CD4-positive, alpha-beta T cell (primary cell): ENCODE measurements at places on chromosomes 2 and 18.

- no peak for DNase-seq
These were observed 176.8 kb upstream of the CELF4 start for GRCh38 chr18:37742436-37742835.

GRCh38 chr18:74139888-74140287 is 7.7 kb downstream of the FBXO15 start:
- no peak for DNase-seq

- no peak for DNase-seq
These were observed 29.7 kb downstream of the MAP3K2 start for GRCh38 chr2:127358044-127358443.

DNA sequence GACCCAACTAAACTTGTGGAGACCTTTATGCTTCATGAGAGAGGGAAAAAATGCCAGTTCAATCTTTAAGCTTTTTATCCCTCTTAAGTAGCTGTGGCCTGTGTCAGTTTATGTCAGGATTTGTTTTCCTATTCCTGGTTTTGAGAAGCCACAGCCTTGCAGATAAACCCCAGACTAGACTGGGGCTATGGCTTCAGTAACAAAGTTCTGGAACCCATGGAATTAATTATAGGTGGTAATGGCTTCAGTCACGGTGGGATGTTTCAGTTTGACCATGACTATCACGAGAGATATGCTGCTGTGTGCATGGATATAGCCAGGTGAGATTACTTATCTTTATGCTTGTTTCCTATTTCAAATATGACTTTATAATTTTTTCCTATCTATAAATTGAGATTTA is 134.8 kb downstream of the RAPGEF4 start:
- no peak for DNase-seq

- DNase-seq: no peak
These were observed 37.0 kb upstream of the CASP8 start for GRCh38 chr2:201223089-201224073.

DNA sequence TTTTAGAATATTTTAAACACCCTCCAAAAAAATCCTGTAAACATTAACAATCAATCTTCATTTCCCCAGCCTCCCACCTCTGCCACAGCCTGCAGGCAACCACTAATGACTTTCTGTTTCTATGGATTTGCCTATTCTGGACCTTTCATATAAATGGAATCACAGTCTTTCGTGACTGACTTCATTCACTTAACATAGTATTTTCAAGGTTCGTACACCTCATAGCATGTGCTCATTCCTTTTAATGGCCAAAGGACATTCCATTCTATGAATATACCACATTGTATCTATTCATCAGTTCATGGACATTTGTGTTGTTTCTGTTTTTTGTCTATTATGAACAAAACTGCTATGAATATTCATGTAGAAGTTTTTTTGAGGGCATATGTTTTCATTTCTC is 48.5 kb downstream of the NAT8 start:
- DNase-seq: no peak

DNA sequence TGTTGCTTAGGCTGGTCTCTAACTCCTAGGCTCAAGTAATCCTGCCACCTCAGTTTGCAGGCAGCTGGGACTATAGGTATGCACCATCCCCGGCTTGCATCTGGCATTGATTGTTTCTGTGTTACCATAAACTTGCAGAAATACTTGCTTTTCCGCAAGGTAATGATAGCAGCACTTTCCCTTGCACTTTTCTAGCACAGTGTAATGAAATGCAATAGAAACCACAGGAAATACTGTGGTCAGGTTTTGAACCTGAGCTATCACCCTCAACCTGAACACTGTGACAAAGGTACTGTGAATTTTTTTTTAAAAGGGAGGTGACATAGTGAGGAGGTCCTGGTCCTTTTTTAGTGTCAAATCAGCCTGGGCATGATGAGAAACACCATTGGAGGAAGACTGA is 38.3 kb downstream of the DHRS9 start:
- DNase-seq: no peak
